ENCODE measurements at places on chromosomes 6 and 20. TPM values are rescaled to one million over a fixed set of nuclear protein-coding genes. Genes with fewer than 3 reads are reported as not detected.

Gene FOXF2
- not detected for total RNA-seq

Gene PROKR2
- not detected for total RNA-seq

- H3K36me3 ChIP-seq, result no peaks in the 10 kb centered on the region
- no peak for DNase-seq
- H3K27ac ChIP-seq, result no peak overlapping the region
Observed at GRCh38 chr6:15462717-15463525, 199.9 kb downstream of the DTNBP1 start.

DNA sequence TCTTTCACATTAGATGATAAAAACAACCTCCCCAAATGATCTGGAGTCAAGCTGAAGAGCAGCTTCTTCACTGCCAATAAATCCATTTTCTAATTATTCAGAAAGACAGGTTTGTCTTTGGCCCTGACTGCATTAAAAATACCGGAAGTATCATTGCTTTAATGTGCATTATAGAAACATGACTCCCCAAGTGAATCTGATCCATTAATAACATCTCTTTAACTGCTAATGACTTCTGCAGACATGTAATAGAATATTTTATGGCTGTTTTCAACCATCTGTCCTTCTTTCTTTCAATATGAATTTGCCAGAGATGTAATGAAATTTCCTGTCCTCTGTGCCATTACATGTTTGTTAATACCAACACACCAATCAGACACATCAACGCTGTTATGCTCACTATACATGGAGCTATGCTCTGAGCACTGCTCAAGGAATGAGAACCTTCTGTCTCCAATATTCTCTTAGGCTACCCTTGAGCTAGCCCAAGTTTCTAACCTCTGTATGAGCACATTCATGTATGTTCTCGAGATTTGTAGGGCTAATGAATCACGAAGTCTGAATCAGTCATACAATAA is 87.8 kb downstream of the LYRM4 start:
- no peak for DNase-seq
- peaks cover 8% of the 10 kb centered on the region for H3K4me1 ChIP-seq
- no peaks in the 10 kb centered on the region for H3K27me3 ChIP-seq
- no peak overlapping the region for H3K27ac ChIP-seq
- H3K4me3 ChIP-seq, result no peak overlapping the region
- no peaks in the 10 kb centered on the region for H3K36me3 ChIP-seq

Gene DHX16
- 26.5 TPM for total RNA-seq

- no peaks in the 10 kb centered on the region for H3K27me3 ChIP-seq
- H3K4me3 ChIP-seq, result no peak overlapping the region
- no peak for DNase-seq
- no peak overlapping the region for H3K27ac ChIP-seq
Observed at GRCh38 chr6:15504581-15505350, 158.1 kb downstream of the DTNBP1 start.

GRCh38 chr6:25169553-25169952 is 109.6 kb upstream of the CARMIL1 start:
- no peak for DNase-seq
- no peaks in the 10 kb centered on the region for H3K27me3 ChIP-seq

Gene PPP1R11
- 26.6 TPM for total RNA-seq

- H3K36me3 ChIP-seq, result no peaks in the 10 kb centered on the region
- peak overlapping the region; percentile 32 for H3K27ac ChIP-seq
- H3K4me3 ChIP-seq, result no peak overlapping the region
- no peaks in the 10 kb centered on the region for H3K27me3 ChIP-seq
- DNase-seq, result no peak
Observed at GRCh38 chr20:33480048-33480447, 9.8 kb upstream of the CBFA2T2 start.

GRCh38 chr6:148997865-148998264 is 251.0 kb downstream of the UST start:
- DNase-seq, result no peak
- H3K36me3 ChIP-seq, result no peaks in the 10 kb centered on the region
- no peak overlapping the region for H3K4me3 ChIP-seq
- H3K4me1 ChIP-seq, result no peaks in the 10 kb centered on the region
- H3K27me3 ChIP-seq, result no peaks in the 10 kb centered on the region

DNA sequence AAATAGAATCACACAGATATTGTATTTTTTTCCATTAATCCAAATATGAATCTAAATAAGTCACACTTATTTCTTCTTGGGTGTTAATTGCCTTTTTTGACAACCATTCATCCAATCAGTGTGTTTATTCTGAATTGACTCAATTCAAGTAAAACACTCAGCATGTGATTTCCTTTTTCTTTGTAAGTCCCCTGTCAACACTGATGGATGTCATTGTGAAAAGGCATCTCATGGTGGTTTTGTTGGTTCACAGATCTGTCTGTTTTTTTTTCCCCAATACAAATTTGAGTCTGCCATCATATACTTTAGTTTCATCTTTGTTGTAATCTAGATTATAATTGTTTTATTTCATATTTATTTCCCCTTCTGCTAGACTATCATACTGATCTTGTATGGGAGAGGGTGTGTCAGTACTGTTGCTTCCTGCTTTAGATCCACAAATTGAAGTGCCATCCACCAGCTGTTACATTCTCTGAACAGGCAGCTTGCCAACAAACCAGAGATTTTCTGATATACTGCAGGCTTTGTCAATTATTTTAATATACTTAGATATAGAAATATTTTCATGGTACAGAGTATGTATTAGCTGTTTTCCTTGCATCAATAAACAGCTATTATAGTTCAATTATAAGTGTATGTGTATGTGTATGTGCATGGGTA is 64.2 kb upstream of the FLRT3 start:
- H3K4me3 ChIP-seq, result no peak overlapping the region
- H3K27ac ChIP-seq, result no peak overlapping the region
- no peaks in the 10 kb centered on the region for H3K36me3 ChIP-seq
- DNase-seq, result no peak
- H3K4me1 ChIP-seq, result no peaks in the 10 kb centered on the region

GRCh38 chr6:138427701-138428100 is 23.7 kb downstream of the HEBP2 start:
- no peak overlapping the region for H3K4me3 ChIP-seq
- H3K36me3 ChIP-seq, result no peaks in the 10 kb centered on the region
- no peak for DNase-seq
- H3K27me3 ChIP-seq, result no peaks in the 10 kb centered on the region
- H3K4me1 ChIP-seq, result no peaks in the 10 kb centered on the region

DNA sequence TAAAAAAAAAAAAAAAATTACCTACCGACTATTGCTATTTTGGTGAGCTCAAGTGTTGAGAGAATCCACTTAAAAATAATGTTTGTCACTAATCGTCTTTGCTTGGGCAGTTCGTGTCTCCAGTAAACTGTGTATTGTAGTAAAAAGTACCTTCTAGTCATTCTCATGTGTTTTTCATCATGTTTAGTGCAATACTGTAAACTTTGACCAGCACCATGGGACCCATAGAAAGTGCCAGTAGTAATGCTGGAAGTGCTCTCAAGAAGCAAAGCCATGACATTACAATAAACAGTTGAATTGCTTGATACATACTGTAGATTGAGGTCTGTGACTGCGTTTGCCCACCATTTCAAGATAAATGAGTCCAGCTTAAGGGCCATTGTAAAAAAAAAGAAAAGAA is 395.2 kb downstream of the BCKDHB start:
- no peak overlapping the region for H3K4me3 ChIP-seq
- DNase-seq, result no peak
- no peaks in the 10 kb centered on the region for H3K27me3 ChIP-seq
- H3K4me1 ChIP-seq, result no peaks in the 10 kb centered on the region

DNA sequence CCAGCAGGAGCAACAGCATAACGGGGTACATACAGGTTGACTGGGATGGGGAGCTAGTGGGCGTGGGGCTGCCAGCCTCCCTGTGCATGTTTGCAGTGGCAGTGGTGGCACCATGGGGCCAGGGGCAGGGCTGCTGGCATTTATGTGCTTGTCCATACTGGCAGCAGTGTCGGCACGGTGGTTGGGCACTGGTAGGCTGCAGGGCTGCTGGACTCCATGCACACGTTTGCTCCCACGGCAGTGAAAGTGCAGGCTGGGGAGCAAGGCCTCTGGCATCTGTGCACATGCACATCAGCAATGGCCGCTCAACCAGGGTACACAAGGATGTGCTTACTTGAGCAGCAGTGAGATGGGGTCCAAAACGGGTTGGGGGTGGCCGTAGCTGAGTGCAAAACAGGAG is 159.5 kb upstream of the KHDRBS2 start:
- no peaks in the 10 kb centered on the region for H3K27me3 ChIP-seq
- no peak overlapping the region for H3K4me3 ChIP-seq
- H3K27ac ChIP-seq, result no peak overlapping the region
- H3K36me3 ChIP-seq, result no peaks in the 10 kb centered on the region
- peaks cover 17% of the 10 kb centered on the region for H3K4me1 ChIP-seq

GRCh38 chr6:140833408-140833807 is 1299.3 kb upstream of the GJE1 start:
- no peak for DNase-seq
- no peaks in the 10 kb centered on the region for H3K27me3 ChIP-seq
- H3K4me1 ChIP-seq, result no peaks in the 10 kb centered on the region

Gene CLPSL1
- not detected for total RNA-seq

Gene ZGPAT
- 12.2 TPM for total RNA-seq

DNA sequence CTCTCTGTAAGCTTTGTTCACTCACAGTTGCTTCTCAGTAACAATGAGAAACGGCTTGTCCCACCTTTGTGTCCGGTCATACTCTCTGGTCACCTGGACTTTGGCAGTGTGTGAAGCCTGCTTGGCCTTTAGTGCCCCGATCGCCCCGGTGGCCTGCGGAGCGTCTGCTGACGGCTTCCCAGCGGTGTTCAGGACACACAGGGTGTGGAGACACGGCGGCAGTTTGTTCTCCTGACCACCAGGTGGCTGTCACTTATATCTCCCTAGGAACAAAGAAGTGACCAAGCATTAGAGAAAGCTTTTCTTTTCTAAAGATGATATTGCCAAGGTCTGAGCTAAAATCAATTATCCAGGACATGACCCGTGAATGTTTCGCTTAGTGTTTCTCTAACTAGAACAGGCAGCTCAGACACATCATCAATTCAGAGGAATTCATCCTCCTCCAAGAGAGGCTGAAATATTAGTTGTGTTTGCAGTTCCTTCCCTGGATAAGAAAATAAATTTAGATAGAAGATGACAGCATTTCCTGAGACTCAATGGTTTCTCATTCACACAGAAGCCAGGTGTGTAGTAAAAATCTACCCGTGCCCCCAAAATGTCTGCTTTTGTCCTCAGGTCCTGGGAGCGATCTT is 167.4 kb upstream of the THBS2 start:
- H3K36me3 ChIP-seq, result no peaks in the 10 kb centered on the region
- no peaks in the 10 kb centered on the region for H3K4me1 ChIP-seq
- H3K27me3 ChIP-seq, result no peaks in the 10 kb centered on the region
- DNase-seq, result no peak
- H3K27ac ChIP-seq, result no peak overlapping the region

GRCh38 chr6:167850782-167851181 is 24.1 kb downstream of the AFDN start:
- no peaks in the 10 kb centered on the region for H3K4me1 ChIP-seq
- no peak overlapping the region for H3K4me3 ChIP-seq
- no peaks in the 10 kb centered on the region for H3K36me3 ChIP-seq
- H3K27ac ChIP-seq, result no peak overlapping the region
- DNase-seq, result no peak

GRCh38 chr6:28523241-28523622 is 2.4 kb upstream of the GPX5 start:
- no peaks in the 10 kb centered on the region for H3K27me3 ChIP-seq
- H3K36me3 ChIP-seq, result no peaks in the 10 kb centered on the region
- no peaks in the 10 kb centered on the region for H3K4me1 ChIP-seq
- H3K4me3 ChIP-seq, result no peak overlapping the region
- H3K27ac ChIP-seq, result no peak overlapping the region

Gene COL21A1
- not detected for total RNA-seq

Gene CENPW
- 14.3 TPM for total RNA-seq

DNA sequence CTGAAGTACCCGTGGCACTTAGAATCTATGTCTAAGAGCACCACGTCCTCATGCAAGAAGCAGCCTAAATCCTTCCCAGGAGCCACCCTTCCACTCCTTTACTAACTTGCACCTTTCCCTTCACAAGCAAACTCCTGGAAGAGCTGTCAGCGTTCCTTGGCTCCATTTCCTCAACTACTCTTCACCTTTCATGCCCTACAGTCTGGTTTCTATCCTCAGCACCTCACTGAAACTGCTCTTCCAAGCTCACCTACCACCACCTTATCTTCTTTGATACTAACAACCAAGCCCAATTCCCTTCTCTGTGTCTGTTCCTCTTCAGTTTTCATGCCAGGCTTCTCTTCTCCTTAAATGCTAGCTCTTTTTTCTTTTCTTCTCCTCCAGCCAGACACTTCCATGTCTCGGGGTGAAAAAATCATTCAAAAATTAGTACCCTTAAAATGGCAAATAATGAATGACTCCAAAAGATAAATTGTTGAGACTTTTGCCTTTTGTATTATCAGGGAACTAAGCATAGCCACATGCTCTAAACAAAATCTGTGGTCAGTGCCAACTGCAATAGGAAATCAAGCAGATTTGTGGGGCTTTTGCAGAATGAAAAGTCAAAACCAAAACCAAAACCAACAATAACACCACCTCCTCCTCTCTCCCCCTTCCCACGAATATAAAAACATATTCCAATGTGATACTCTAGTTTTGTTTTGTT is 149.6 kb upstream of the KCNK16 start:
- no peak overlapping the region for H3K27ac ChIP-seq
- H3K4me3 ChIP-seq, result no peak overlapping the region
- H3K4me1 ChIP-seq, result no peaks in the 10 kb centered on the region
- H3K27me3 ChIP-seq, result no peaks in the 10 kb centered on the region
- H3K36me3 ChIP-seq, result no peaks in the 10 kb centered on the region

Gene KIAA1755
- not detected for total RNA-seq

Gene PRSS35
- not detected for total RNA-seq

DNA sequence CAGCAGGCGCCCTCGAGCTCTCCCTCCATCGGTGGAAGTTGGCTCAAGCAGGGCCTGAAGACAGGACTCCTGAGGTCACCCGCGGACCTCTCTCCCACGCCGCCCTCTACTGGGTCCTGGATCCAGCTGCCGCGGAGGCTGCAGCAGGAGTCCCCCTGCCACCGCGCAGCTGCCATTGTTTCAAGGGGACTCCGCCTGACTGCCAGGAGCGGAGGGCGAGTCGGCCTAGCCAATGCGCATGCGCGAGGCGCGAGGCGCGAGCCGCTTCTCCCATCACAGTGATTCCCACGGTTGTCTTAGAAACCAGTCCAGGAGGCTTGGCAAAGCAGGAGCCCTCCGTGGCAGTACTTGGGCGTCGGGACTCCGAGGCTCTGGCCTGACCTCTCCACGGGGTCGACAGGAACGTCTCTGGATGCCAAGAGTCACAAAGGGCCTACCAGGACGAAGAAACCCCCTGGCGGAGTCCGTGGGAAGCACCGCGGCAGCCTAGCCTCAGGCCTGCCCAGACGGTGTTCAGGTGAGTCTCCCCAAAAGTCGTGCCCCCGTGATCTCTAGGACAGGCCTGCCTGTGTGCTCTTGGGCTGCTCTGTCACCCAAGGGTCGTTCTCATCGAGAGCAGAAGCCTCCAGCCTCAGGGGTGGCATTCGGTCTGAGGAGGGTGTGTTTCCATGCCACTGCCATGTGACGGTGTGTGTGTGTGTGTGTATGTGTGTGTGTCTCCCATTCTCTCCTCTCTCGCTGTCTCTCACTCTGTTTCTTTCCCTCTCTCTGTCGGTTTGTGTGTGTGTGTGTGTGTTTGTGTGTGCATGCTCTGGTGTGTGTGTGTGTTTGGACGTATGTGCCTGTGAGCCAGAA is 290.6 kb upstream of the ZNF337 start:
- H3K4me1 ChIP-seq, result no peaks in the 10 kb centered on the region
- H3K36me3 ChIP-seq, result no peaks in the 10 kb centered on the region
- H3K27me3 ChIP-seq, result no peaks in the 10 kb centered on the region
- no peak overlapping the region for H3K27ac ChIP-seq
